Substantia nigra (tissue), 51 donors: ENCODE measurements at places on chromosomes 1 and 21.

DNA sequence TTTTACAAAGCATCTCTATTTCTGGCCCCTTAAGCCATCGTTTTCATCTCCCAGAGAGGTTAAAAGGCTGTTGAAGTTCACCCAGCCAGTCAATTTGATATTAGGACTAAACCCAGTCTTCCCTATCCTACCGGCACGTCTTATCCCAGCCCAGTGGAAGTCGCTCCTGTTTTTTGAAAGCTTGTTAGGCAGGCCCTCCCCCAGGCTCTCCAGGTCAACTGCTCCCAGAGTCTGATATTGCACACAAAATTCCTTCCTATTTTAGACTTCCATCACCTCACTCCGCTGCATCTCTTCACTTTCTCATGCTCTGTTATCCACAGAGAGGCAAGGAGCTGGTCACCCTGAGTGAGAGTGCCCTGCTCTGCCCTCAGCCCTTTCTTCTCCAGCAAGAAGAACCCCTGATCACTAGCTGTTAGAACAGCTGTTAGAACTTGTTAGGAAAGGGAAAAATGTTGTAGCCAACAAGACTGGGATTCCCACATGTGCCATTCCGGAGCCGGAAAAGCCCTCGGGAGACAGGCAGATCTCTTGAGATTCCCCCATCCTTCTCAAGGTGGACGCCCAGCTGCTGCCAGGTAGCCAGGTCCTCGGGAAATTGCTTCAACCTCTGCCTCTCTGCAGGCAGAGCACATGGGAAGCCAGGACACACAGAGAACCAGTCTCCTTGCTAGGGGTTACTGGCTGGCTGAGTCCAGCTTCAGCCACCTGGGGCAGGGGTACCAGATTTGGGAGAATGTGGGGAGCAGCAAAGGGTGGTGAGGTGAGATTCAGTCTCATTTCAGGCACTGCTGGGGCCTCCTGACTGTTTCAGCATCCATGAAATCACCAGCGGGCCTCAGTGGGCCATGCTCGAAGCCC lies 25.7 kb downstream of the PLXNA2 start:
- no peak for DNase-seq

GRCh38 chr21:39980241-39980820 lies 113.1 kb downstream of the PCP4 start:
- no peak for DNase-seq

- DNase-seq: no peak
These were observed 11.8 kb downstream of the NPHP4 start for GRCh38 chr1:5980314-5981008.

DNA sequence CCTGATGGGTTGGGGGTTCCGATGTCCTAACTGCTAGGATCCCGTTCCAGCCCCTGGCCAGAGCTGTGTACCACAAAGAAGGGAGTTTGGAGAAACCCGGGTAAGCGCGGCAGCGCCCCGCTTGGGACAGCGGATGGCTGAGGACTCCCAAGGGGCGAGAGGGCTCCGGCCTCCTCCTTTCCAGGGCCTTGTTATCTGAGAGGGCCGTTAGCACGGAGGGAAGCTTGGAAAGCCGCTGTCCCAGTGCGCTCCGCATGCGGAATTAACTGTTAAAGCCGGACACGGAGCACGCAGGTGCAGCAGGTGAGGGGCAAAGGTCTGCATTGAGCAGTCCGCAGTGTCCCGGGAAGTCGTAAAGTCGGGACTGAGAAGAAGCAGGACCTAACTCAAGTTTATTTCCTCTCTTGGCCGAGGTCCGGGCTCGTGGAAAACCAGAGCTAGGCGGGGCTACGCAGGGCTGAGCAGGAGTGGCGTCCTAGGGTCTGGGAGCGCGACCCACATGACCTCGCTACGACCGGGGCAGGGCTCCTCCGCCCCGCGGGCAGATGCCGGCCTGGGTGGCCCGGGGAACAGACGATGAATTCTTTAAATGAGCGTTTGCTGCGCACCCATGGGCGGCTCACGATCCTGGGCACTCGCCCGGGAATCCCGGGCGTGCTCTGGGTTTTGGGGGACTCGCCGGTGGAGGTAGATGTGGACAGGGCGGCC lies 4.5 kb downstream of the LHX4 start:
- DNase-seq: no peak

- DNase-seq: no peak
These were observed 10.6 kb downstream of the CEP170 start for GRCh38 chr1:243244432-243244841.

DNA sequence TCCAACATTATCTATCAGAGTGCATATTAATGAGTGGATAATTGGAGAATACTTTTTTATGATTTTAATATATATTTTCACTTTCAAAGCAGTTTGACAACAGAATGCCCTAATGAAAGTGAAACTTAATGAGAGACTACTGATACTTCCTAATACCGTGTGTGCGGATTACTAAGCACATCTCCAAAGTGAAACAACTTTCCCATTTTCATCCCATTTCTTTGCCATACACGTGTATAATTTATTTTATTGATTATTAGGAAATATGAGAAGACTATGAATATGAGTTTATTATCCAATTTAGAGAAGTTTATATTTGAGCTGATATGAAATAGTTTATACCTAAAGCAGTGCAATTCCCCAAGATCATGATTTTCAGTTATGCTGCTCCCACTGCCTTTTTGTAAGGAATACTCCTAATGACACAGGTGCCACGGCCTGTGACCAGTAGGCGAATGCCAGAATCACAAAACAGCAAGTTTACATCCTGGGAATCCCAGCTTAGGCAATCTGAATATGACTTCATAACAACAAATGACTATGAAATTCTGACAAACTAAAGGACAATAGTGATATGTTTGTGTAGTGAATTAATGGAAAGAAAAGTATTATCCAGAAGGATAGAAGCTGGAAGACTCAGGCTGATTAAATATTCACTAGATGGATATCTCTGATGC lies 202.9 kb downstream of the NCAM2 start:
- no peak for DNase-seq
